Urinary bladder (tissue), 4 donors: ENCODE measurements at places on chromosomes 1 and 21. TPM values are rescaled to one million over a fixed set of nuclear protein-coding genes. Genes with fewer than 3 reads are reported as not detected.

TRIM46 gene
- total RNA-seq = 0.85 TPM

PROK1 gene
- not detected for total RNA-seq

CR2 gene
- 0.63 TPM for total RNA-seq

BEND5 gene
- 10.3 TPM for total RNA-seq

STUM gene
- 2.5 TPM for total RNA-seq

CCT8 gene
- 134 TPM for total RNA-seq

RGS7 gene
- 0.42 TPM for total RNA-seq

PGBD5 gene
- total RNA-seq = 2.5 TPM

AMY2A gene
- total RNA-seq = not detected

PIK3C2B gene
- total RNA-seq = 33.6 TPM

SLC19A1 gene
- 4.2 TPM for total RNA-seq

NTMT2 gene
- total RNA-seq = 0.48 TPM

TNNI3K gene
- total RNA-seq = 5.1 TPM

PTPN7 gene
- total RNA-seq = 1.2 TPM

B3GALT2 gene
- total RNA-seq = 19.5 TPM

CD247 gene
- 1.3 TPM for total RNA-seq

NEGR1 gene
- 92.3 TPM for total RNA-seq

CSMD2 gene
- total RNA-seq = 0.42 TPM

IGSF21 gene
- total RNA-seq = 1.1 TPM

ELF3 gene
- 123 TPM for total RNA-seq

UBL4B gene
- total RNA-seq = not detected
